ENCODE measurements at places on chromosomes 12 and 14.
A peak's percentile ranks its signal among the peaks of the same experiment; 100 is the strongest.

DNA sequence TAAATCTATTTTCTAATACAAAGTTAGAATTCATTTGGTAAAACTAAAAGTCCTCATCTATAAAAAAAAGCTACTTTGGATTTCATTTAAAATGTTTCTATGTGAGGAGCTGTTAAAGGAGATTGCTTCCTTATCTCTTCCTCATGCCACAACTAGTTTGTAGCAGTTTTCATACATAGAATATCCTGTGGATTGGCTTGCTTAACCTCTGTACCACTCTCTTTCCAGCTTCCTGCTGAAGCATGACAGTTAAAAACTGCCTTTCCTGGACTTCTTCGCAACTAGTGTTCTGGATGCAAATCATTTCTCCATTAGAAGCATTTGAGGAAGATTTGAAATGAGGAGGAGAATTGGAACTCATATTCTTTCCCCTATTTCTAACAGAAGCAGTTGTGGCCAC lies 49.6 kb downstream of the ST8SIA1 start:
- no peak for DNase-seq

- peak; percentile 7 for DNase-seq
These were observed 28.5 kb upstream of the MAGOHB start for GRCh38 chr12:10641735-10642500.

DNA sequence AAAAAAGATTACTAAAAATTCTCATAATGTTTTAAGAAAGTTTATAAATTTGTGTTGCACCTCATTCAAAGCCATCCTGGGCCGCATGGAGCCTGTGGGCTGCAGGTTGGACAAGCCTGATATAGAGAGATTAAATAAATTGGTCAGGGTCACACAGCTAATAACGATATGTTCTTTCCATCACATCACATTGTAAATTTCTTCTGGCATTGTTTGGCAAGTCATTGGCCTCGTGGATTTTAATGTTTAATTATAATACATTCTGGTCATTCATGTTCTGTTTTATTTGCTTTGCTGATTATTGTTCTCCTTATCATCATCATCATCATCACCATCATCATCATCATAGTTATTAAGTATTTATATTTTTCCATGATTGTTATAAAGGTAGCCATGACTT lies 157.3 kb downstream of the DIO2 start:
- DNase-seq, result no peak

DNA sequence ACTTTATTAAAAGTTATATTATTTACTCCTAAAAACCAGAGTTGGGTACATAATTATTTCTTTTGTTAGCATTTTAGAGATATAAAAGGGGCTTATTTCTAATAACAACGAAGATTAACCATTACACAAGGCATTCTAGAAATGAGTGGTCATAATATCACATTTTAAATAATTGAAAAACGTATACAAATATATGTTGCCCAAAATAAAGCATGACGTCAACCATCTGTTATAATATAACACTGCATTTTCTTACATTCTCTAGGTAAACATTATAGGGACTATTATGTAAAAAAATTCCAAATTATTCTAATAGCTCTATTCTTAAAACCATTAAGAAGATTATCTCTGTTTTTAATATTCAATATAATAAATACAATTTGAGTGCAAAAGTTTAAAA lies 455.1 kb upstream of the GARIN6 start:
- no peak for DNase-seq

GRCh38 chr12:129152351-129153104 lies 299.2 kb downstream of the GLT1D1 start:
- DNase-seq, result no peak

All from smooth muscle cell of the brain vasculature (primary cell).